NCI-H1048 (cell line): ENCODE measurements at places on chromosomes 7 and 10.

DNA sequence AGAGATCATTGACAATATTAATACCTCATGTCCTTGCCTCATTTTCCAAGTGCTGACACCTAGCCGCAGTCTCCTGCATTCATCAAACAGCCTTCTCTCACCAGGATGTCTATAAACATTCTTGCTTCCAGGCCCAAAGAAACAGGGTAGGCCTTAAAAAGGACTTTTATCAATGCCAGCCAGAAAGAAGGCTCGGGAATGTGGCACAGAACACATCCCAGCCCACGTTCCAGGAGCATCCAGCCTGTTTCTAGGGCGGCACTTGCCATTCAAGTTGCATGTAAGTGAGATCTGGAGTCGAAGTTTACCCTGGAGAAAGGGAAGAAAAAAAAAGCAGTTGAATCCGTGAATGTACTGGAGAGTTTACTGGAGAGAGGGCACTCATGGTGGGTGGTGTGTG lies 1083.1 kb downstream of the KCNMA1 start:
- DNase-seq: no peak

- DNase-seq: no peak
Observed at GRCh38 chr7:88455696-88456095, 149.0 kb upstream of the STEAP4 start.

- DNase-seq: no peak
Observed at GRCh38 chr10:125514206-125515162, 168.5 kb downstream of the TEX36 start.

DNA sequence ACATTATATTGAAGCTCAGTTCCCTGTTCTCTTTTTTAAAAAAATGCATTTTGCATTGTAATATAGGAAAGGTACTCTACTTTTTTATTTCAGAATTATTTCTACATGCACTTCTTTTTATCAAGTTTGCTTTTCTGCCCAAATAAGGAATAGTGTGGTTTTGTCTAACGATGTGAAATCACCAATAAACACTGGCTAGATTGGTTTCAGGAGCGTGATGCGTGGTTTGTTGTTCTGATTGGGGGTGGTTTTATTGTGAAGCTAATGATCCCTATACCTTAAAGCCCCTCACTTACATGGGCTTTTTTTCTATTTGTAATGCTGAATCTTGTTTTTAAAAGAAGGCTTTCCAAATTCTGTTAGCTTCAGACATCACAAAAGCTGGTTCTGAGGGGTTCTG lies 17.6 kb downstream of the ENTPD7 start:
- DNase-seq: no peak

GRCh38 chr10:68517188-68517587 lies 10.1 kb downstream of the SLC25A16 start:
- DNase-seq: no peak

GRCh38 chr7:98091061-98091460 lies 15.6 kb upstream of the LMTK2 start:
- DNase-seq: no peak

DNA sequence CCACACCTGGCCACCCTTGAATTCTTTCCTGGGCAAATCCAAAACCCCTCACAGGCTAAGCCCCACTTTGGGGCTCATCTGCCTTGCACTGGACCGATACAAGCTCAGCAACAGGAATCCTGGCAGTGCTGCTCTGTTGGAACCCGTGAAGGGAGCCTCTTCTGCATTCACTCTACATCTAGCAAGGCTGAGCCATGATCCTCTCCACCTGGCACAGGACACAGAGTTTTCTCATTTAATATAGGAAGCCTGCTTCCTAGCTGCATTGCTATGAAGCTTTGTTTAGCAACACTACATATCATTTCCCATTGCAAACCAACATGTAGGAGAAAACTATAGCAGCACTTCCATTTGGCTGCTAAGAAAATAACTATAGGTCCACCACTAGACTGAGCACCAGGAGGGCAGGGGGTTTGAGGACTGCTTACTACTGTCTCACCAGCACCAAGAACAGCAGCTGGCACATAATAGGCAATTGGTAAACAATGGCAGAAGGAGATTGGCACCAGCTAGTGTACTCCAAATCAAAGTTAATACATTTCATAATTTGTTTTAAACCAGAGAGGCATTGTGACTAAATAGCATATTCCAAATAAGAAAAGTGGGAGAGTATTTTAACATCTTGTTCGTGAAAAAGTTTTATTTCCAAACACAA lies 56.1 kb downstream of the CPVL start:
- DNase-seq: no peak

- DNase-seq: no peak
Observed at GRCh38 chr10:26479766-26480492, 41.8 kb downstream of the APBB1IP start.

GRCh38 chr7:100034871-100035510 lies 14.6 kb upstream of the ZSCAN21 start:
- no peak for DNase-seq

DNA sequence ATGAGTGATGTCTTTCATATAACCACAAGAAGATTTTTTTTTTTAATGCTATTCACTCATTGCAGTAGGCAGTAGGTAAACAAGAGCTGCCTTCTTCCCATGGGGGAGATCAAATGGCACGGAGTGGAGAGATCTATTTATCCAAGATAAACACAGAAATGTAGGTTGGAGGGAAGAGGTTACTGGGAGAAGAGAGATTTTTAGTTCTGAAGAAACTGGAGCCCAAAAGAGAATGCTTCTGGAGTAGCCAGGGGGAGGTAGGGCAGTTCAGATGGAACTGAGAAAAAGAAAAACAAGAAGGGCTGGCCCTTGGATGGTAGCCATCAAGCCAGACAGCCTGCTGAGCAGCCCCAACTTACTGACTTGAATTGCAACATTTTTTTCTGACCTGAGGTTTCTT lies 270.1 kb upstream of the TPK1 start:
- DNase-seq: no peak

- no peak for DNase-seq
Observed at GRCh38 chr10:91162495-91163268, 57.8 kb upstream of the PCGF5 start.

GRCh38 chr7:81492240-81492639 lies 277.6 kb downstream of the HGF start:
- no peak for DNase-seq

DNA sequence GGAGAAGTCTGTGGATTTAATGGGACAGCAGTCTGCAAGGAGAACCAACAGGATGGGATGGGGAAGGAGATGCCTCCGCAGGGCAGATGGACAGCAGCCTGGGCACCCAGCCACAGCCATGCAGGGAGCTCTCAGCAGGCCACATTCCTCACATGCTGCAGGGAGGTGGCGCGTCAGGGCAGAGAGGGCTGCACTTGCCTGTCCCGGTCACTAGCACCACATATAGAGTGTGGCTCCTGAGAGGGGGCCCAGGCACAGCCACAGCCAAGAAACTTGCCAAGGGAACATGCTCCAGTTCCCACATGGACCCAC lies 86.8 kb upstream of the ZMIZ1 start:
- DNase-seq: no peak

DNA sequence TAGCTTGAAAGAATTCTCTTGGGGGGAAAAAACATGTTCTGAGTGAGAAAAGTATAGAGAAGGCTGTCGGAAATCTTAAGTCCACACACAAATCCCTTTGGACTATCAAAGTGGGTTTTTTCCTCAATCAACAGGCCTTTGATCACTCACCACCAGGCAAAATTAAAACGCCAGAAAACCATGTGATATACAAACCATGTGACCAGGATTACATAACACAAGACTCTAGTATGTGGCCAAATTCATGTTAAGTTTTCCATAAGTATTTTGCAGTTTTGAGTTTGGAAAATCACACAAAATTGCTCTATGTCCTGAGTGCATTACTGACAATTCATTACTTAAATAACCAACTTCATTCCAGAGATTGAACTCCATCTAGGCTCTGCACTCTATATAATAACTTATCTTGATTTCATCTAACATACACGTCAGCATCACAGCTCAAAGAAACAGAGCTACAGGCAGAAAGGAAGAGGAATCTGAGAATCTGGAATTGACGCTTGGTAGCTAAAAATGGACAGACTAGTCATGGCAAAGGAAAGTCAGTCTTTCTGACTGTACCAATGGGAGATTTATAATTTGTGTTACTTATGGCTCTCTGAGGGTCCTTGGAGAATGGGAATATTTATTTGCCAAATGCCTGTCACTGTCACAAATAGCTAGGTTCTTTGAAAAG lies 383.5 kb downstream of the SFMBT2 start:
- no peak for DNase-seq

GRCh38 chr10:91049296-91049987 lies 128.6 kb upstream of the ANKRD1 start:
- no peak for DNase-seq

DNA sequence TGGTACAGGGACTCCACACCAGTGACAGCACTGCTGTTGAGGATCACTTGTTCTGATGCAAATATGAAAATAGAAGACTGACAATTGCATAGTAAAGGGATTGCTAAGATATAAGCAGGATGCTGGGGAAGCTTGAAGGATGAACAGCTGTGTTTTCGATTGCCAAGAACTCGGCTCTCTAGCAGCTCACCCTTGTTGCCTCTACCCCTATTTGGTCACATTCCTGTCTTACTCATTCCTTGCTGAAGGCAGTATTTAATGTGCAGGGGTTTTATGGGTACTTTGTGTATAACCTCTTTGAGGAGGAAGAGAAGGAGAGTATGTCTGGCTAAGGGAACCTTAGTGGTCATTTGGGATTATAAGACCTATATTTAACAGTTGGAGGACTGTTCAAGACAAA lies 218.8 kb downstream of the AUTS2 start:
- no peak for DNase-seq

DNA sequence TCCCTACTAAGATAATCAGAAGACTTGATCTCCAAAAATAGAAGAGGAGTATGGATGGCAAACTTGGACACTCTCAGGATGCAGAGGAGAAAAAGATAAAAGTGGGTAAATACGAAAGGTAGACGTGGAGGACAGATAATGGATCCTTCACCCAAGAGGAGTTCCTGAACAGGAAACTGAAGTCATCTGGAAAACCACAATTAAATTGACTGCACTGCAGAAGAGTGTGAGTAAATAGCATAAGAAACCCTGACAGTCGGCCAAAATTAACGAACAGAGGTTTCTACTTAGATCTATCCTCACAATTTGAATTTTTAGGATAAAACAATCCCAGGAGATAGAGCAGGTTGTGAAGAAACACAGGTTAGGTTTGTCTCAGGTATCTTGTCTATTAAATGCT lies 70.5 kb downstream of the SDK1 start:
- no peak for DNase-seq

DNA sequence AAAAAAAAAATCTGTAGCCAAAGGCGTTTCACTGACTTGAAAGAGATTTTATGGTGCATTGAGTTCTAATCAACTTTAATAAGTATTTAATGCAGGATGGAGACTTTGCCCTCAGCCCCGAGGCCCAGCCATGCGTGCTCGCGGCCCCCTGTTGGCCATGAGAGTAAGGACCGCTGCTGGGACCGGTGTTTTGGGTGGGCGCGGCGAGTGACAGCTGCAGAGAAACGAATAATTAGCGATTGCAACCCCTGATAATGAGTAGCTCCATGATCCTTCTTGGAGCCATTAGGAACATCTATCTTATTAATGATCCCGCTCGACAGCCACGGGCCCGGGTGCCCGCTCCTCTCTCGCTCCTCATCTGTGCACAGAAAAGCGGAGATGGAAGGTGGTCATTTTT lies 347.4 kb downstream of the RPS24 start:
- no peak for DNase-seq

- no peak for DNase-seq
Observed at GRCh38 chr7:107387573-107388219, 82.2 kb upstream of the GPR22 start.

DNA sequence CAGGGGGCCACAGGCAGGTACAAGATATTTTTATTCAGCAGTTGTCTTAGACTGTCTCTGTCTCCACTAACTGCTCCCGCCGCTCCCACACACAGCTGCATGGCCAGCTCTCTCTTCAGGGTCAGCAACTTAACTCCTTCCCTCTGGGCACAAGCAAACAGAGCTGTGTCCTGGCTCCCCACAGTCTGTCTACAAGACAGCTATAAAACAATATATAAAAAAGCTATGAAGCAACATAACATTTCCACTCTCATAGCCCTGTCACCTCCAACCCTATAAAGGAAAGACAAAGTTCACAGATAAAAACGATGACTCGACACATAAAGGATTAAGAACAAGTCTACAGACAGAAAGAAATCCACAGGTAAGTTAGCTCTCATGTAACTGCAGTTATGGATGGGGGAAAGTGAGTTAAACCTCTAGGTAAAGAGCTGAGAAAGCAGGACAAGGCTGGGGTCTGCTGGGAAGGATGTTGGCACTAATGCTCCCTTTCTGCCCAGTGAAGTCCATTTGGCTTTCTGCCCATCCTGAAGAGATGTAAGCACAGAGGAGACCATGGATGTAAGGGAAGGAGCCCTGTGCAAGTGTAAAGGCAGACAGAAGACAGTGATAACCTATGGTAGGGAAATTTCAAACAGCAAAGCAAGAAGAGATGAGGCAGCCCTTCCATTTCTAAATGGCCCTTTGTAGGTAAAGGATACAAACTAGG lies 27.0 kb downstream of the RAPGEF5 start:
- DNase-seq: no peak

DNA sequence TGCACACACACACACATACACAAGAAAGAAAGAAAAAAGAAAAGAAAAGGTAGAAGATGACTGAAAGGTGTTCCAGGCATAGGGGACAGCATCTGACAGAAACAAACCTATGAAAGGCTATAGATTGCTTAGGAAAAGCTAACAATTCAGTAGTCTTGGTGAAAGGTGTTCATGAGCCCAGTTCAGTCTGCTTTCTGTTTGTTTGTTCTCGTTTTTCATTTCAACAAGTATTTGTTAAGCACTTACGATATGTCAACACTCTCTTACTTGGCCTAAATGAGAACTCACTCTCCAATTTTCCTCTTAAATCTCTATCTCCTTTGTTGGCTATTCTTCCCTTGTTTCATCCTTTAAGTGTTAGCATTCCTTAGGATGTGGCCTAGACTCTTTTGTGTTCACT lies 133.2 kb downstream of the GRM8 start:
- DNase-seq: no peak

- no peak for DNase-seq
Observed at GRCh38 chr10:74824900-74825370, 1.5 kb upstream of the KAT6B start.

- no peak for DNase-seq
Observed at GRCh38 chr7:99679032-99679399, 780 bp downstream of the CYP3A5 start.

DNA sequence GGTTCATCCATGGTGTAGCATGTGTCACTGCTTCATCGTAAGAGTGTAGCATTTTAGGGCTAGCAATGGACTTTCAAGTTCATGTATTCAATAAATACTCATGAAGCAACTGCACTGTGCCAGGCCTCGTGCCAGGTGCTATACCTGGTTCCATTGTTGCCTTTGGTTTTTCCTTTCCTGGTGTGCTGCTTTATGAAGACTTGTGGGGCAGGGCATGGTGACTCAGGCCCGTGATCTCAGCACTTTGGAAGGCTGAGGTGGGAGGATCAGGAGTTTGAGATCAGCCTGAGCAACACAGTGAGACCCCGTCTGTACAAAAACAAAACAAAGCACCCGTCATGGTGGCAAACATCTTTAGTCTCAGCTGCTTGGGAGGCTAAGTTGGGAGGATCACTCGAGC lies 2.2 kb upstream of the CPA4 start:
- no peak for DNase-seq

DNA sequence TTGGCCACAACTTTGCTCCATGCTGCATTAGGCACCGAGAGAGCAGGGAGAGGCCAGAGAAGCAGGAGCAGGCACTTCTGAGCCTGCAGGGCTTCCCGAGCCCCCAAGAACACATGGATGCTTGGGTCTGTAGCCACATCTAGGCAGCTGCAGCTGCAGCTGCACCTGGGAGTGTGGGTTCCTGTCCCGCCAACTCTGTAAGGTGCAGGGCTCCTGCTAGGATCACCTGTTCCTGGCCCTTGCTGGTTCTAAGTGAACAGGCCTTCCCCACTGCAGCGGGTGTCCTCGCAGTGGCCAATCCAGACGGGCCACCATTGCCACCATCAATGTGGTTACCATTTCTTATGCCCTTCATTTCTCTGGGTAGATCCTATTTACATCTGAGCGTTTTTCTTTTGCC lies 330.3 kb downstream of the AUTS2 start:
- DNase-seq: no peak
